ENCODE measurements at places on chromosomes 7 and 10.

DNA sequence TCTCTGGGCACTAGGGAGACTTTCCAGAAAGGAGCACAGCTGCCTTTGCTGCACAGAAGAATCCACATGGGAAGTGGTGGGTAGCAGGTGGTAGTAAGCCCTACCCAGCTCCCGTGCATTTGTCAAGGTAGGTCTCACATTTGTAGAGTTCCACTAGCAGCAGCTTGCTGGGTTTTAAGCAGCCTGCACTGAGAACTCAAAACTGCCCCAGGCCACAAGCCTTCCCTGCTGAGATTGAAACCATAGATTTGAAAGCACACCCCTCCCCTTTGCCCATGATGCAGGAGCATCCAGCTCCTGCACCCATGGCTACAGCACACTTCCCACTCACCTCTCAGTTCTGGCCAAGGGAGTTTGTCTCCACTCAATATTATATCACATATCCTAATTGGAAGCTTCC lies 604.5 kb upstream of the STEAP1 start:
- no peak for DNase-seq

- DNase-seq: no peak
Observed at GRCh38 chr10:109861081-109861480, 62.2 kb downstream of the XPNPEP1 start.

- DNase-seq: no peak
Observed at GRCh38 chr10:94076325-94076841, 82.7 kb downstream of the PLCE1 start.

DNA sequence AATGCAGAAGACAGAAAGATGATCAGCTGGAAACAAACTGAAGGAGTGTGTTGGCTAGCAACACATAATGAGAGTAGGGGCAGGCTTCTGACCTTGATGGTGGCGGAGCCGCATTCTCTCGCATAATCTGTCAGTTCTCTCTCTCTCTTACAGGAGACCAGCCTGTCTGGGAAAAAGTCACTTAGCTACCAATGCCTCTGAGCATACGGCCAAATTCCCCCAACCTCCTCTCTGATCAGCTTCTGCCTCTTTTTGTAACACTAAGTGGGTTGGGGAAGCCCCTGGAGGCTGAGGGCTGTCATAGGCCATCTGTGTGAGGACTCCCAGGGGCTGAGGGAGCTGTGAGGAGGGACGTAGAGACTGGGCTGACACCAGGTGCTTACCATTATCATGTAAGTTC lies 104.6 kb downstream of the HIPK2 start:
- DNase-seq: no peak

GRCh38 chr7:18345641-18346234 lies 149.8 kb upstream of the HDAC9 start:
- no peak for DNase-seq

GRCh38 chr7:75596727-75597614 lies 104.9 kb downstream of the SPDYE5 start:
- DNase-seq: no peak

DNA sequence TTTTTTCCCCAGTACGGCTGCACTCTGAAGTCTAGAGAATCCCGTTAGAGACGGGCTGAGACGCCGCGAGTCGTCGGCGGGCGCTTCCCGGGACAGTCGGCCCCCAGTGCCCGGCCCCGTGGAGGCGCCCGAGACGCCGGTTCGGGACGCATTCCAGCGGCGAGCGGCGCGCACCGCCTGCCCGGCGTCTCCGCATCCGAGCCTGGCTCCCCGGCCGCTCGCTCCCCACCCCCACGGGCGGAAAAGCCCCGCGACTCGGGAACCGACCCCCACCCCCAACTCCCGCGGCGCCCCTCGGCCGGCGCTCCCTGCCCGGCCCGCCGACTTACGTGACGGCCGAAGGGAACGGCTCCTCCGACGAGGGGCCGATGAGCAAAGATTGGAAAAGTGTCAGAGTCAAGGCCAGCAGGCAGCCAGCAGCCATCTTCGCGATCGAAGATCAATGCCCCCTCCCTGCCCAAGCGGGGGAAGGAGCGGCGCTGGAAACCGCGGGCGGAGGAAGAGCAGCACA lies 486 bp downstream of the CACNA2D1 start:
- DNase-seq: no peak

GRCh38 chr7:17422966-17423365 lies 124.5 kb downstream of the AHR start:
- no peak for DNase-seq
